ENCODE measurements at places on chromosomes 6 and 20.

DNA sequence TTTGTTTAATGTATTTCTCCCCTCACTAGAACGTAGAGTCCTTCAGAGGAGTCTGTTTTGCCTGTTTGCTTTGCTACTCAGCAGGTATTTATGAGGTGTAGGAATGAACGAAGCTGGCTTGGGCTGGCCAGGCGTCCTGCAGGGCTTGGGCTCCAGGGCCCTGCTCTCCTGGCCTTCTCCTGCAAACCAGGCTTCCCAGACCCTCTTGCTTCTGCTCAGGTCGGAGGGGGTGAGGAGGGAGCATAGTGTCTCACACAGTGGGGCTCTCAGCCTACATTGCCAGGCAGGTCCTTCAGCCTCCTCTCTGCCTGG is 24.6 kb upstream of the MLN start:
- DNase-seq: no peak

DNA sequence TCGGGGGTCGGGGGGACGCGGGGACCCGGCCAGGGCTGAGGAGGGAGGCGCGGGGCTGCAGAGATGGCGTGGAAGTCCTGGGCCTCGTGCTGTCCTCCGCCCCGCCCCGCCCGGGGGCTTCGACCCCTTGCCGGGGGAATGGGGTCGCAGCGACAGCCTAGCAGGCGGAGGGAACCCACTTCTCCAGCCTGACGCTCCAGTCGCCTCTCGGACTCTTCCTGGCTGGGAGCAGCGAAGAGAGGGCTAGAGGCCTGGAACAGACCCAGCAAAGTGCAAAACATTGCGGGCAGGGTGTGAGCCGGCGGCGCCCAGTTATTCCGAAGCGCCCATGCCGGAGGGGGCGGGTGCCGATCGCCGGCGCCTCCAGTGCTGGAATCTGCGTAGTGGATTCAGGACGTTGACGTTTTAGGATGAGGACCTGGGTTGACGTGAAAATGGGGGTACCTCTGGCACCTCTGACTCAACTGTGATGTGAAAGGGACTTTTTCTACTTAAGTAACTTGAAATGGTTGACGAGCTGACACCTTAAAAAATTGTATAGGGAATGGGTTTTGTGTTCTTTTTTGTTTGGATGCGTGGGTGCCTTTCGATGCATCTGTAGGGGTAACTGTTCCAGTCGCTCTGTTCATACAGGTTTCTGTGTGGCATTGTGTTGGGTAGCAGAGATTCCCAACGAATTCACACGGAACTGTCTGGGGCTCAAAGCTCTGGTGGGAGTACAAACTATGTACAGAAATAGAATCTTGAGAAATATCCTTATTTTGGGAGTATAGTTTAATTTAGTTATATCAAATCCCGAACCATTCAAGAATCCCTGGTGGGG is 1.4 kb downstream of the SLC35F1 start:
- DNase-seq: no peak

DNA sequence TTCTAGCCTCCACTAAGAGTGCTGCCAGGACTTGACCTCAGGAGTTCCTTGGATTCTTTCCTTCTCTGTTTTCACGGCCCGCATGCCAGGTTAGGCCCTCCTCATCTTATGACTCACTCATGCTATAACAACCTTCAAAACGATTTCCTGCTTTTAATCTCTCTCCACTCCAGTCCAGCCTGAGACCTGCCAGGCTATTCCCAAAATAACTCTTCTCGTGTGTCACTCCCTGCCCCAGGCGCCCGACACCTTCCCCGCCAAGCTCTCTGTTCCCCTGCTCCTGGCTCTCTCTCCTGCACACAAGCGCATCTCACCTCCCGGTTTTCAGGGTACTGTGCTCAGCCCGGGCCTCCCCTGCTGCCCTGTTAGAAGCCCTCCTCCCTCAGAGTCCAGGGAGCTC is 64.1 kb upstream of the RPS6KA2 start:
- DNase-seq: no peak

GRCh38 chr20:3243718-3244358 is 4.8 kb upstream of the SLC4A11 start:
- DNase-seq: no peak

- no peak for DNase-seq
Measured at GRCh38 chr6:13351271-13351670, 22.9 kb upstream of the TBC1D7 start.

GRCh38 chr20:1863296-1863695 is 31.9 kb upstream of the SIRPA start:
- DNase-seq: no peak

DNA sequence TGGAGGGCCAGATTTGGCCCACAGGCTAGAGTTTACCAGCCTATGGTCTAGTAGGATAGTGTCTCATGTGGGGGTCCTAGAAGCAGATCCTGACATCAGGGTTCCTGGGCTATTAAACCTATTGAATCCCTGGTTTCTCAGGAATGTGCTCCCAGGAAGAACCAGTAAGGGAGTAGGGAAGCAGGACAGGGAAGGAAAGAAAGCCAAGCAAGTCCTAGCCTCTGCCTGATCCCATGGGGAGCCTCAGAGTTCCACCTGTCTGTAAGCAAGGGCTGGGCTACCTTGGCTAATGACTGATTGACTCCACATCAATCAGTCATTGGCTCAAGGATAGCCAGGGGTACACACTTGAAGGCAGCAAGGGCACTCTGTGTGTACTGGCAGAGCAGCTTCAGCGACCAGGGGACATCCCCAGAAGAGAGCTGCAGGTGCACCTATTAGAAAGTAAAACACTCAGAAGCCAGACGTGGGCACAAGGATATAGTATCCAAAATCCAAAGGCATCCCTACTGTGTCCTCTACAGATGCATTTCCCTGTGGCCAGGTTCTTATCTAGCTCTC is 309.5 kb downstream of the TSHZ2 start:
- no peak for DNase-seq

DNA sequence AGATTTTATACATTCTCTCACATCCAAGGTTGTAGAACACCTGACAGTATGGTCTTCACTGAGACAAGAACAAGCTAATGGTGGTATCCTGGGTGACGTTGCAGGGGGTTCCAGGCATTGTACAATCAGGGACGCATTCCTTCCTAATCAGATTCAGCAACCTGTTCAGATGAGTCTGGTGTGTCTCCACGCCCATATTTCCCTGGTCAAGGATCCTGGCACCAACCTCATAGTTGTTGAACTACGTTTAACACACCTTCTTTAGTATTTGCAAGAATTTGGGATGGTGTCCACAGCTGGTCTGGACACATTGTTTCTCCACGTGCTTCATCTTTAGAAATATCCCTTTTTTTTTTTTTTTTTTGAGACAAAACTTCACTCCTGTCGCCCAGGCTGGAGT is 161.0 kb upstream of the CDYL start:
- no peak for DNase-seq

DNA sequence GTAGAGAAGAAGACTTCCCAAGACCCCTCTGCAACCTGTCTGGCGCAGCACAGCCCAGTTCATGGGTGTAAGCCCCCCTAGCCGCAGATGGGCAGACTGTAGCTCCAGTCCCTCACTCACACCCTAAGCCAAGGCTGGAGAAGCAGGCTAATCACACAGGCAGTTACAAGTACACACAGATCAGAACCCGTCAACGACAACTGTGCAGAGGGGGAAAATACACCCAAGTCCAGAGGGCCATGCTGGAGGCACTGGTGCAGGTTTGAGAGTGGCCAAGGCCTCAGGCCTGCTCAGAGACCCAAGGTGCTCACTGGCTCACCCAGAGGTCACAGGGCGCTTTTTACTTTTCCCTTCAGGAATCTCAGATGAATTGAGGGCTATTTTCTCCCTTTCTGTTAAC is 106.1 kb downstream of the NOL4L start:
- DNase-seq: no peak
